Epithelial cell of proximal tubule (primary cell): ENCODE measurements at places on chromosomes 2 and 18.

DNA sequence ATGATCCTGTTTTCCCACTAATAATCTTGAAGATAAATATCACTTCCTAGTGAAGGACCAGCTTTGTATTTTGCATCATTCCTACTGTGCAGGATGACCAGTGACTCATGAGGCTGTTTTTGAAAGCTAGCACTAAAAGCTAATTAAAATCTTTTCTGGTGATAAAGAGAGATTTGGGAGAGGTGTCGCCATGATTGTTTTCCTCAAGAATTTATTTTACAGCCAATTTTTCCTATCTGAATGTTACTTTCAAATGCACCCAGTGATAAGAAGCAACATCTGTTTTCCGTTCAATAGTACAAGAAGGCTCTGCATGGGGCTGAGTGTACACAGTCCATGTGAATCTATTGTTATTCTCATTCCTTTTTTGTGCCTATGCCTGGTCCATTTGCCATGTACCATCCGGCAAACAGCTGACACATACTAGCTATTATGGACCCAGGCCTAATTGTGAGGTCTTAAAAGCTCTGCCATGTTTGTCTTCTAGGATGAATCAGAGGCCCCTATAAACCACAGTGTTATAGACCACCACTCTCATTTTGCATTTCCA lies 28.4 kb downstream of the MEIS1 start:
- no peak for DNase-seq

GRCh38 chr2:191738667-191739066 lies 60.7 kb downstream of the NABP1 start:
- DNase-seq = no peak

DNA sequence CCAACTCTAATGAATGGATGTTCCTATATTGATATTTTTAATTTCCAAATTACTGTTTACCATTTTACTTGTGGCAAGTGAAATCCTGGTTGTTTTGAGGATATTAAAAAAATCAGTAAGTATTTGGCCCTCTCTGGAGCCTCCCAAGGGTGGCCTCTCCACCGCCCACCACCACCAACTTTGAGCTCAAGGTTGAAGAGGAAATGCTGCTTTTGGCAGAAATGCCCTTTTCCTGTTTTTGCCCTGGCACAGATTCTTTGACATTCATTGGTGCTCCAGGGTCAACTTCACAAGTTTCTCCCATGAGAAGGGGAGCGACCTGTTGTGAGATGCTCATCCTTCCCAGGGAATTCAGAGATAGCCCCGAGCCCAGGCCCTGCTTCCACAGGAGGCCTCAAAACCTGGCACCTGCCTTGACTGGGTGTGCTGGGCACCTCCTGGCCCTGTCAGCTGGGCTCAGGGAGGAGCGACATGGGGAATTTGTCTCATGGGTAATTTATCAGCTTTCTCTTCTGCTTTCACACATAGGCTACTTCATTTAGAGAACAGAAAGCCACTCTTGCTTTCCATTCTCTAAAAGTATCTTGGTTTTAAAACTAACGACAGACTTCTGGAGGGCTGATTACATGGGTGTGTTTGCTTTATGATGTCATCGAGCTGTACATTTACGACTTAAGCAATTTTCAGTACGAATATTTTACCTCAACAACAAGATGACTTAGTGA lies 6.9 kb downstream of the CD8A start:
- no peak for DNase-seq

DNA sequence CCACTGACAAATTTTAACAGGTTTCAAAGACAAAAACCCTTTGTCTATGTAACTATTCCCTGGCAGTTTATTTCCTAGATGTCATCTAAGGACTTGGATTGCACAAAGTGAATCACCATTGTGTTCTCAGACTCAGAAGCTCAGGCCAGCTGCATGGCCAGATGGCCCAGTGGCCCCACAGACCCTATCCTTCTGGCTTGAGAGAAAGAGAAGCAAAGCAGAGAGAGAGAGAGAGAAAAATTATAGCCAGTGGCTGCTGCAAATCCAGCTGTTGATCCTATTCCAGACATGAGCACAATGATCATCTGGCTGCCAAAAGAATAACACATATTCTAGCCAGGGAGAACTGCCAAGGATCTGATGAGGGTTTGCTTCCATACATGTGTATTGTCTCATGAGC lies 25.8 kb downstream of the CTLA4 start:
- DNase-seq = no peak

DNA sequence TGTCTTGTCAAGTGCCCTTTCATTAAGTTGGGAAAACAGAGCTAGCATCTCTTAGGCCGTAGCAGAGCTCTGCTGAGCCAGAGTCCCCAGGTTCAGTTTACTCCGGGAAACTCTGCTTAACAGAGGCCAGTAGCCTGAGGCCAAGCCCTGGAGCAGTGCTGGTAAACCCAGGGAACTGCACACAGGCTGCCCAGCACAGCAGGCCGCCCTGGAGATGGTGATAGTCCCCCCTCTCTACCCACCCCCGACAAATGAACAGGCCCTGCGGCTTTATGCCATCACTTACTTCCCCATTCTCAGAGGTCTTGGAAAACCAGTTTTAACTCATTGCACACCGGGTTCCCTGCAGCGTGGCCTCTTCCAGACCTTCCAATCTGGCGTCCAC lies 3.5 kb downstream of the CNNM4 start:
- no peak for DNase-seq

DNA sequence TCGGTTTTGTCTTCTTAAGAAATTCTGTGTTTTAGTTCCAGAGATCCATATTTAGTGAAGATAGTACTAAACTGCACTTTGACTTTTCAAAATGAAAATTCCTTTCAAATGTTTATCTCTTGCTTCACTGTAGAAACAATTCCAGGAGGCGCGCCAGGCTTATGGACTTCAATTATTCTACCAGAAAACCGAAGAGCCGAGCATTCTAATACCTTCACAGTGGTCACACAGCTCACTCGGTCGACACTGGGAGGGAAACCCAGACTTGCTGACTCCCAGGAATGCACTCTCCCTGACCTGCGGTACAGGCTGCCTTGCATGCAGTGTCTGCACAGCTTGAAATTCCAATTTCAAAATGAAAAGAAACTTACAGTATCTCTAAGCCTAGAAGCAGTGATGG lies 119.9 kb upstream of the PIEZO2 start:
- no peak for DNase-seq

DNA sequence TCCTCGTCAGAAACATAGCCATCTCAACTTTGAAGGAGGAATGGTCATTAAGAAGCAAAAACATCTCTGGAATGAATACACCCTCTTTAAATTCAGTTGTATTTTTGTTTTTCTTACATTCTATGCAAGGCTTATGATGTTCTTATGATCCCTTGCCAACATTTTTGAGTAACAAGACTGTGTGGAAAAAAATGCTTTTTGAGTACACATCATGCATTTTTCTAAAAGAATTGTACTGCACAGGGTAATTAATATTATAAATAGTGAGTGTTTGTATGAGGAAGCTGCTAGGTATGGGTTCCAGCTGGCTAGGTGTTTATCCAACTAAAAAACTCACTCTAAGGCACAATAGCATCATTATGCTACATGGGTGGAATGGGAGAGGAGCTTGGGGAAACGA lies 59.0 kb upstream of the SPATS2L start:
- DNase-seq = no peak

DNA sequence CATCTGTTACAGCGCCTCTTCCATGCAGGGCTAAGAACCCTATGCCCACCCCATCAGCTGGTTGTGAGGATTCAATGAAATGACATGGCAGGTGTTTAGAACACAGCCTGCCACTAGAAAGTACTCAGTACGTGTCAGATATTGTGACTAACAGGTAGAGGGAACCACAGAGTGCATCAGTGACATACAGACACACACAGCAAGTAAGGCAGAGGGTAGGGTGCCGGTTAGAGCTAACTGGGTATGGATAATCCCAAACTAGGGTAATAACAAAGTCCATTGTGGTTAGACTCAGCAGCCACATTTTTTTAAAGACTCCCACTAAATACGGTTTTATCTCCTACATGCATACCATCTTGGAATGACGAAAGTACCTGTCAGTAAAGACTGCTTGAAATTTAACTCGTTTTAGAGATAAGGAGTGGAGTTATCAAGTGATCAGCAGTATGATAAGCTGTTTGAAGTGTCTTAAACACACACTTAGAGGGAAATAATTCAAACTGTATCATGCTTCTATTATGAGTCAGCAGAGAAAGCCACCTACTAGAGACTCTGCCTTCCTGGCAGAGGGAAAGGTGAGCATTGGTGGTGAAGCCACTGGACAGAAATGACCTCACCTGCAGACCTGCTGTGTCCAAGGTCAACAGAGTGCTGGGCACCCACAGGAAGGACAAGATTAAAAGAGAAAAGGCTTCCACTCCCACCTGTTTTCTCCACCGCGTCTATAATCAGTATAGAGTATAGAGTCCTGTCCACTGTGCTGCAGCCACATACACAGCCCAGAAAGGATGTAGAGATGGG lies 20.6 kb downstream of the MPPE1 start:
- DNase-seq = no peak

- DNase-seq = no peak
These were observed 129.6 kb downstream of the CERS6 start for GRCh38 chr2:168585700-168586099.

DNA sequence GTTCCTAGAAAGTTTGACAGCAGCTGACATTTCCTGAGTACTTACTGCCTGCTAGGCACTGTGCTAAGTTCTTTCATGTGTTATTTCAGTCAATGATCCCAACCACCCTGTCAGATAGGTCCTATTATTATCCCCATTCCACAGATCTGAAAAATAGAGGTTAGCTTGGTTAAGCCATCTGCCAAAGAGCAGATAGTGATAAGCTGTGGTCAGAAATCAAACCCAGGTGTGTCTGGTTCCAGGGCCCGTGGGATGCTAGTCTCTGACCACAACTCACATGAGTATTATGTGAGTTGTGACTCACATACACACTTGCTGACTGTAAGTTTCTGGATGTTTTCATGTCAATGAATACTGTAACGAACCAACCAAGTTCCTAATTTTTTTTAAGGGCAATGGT lies 132.0 kb upstream of the APCDD1 start:
- DNase-seq = no peak

DNA sequence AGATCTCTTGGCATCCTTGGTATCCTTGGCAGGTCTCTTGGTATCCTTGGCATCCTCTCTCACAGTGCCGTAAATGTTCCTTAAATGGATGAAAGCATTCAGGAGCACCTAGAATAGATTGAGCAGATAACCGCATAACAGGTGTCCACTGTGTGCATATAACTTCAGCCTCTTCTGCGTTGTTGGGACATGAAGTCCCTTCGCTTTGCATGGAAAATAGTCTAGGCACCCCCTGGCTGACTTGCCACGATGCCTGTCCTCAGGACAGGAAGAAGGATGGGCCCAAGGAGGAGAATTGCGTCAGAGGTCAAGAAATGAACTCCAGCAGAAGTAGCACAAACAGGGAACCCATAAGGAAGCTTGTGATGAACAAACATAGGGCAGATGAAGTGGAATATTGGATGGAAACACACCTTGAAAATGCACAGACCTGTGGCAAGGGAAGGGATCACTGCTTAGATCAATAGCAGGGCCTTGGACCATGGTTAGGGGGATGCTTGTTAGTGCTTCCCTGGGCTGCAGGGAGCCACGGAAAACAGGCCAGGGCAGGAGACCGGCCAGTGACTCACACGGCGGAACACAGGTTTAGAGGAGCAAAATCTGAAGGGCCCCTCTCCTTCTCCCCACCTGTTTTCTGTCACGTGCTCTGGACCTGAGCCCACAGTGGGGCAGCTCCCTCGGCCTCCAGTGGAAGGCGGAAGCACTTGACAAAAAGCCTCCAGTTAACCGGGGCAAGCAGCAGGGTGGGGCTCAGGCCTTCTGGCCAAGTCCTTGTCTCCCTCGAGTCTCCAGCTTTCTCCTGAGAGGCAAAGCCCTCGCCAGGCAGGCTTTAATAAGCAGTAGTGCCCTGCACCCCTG lies 99.2 kb upstream of the ASAP2 start:
- no peak for DNase-seq

GRCh38 chr2:9812945-9813311 lies 30.3 kb upstream of the TAF1B start:
- no peak for DNase-seq

- no peak for DNase-seq
These were observed 184.1 kb downstream of the MREG start for GRCh38 chr2:215829261-215829660.

- DNase-seq = no peak
These were observed 47.1 kb downstream of the EFR3B start for GRCh38 chr2:25088817-25089516.

GRCh38 chr2:174339561-174340399 lies 5.0 kb downstream of the SP9 start:
- no peak for DNase-seq

GRCh38 chr2:88114889-88115288 lies 13.0 kb downstream of the FABP1 start:
- no peak for DNase-seq

DNA sequence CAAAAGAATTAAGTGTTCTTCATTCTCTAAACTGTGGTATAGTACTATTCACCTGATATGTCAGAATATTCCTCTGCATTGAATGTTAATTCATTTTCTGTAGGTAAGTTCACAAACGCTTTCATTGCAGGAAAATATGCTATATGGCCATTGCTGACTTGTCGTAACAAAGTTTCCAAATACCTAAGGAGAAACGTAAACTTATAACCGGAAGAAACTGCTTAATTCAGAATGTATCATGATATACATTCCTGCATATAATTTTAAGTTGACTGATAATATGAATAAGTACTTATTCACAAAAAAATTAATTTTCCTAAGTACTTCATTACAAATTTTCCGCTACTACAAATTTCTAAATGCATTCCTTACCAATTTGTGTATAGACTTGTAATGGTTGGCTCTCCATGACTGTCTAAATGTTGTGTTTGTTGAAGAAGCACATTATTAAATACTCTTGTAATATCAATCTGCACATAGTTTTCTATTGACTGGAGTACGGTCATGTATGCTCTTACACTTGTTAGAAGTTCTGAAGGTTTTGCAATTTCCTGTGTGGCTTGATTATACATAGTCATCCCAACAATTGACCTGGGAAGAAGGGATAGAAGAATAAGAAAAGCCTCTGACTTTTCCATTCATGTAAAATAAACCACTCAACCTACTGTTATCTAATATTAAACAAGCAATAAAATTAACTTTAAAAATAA lies 85.4 kb downstream of the NCKAP1 start:
- no peak for DNase-seq

- DNase-seq = no peak
These were observed 42.0 kb downstream of the NDUFA10 start for GRCh38 chr2:239983004-239983778.

GRCh38 chr2:10327896-10328669 lies 25.4 kb downstream of the HPCAL1 start:
- DNase-seq = no peak

DNA sequence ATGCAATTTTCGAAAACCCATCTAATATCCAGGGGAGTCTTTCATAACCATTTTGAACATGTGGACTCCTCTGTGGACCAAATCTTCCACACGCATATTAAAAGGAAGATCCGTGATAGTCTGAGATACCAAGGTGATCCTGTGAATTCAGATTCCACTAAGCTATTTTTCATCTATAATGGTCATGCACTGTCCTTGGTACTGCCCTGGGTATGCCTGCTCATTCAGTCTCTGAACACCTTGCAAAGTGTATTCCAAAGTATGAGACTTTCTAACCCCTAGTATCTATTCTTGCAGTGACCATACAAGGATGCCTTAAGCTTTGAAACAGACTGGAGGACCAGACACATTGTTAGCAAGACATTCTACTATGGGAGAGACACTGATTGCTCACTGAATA lies 217.6 kb upstream of the CCDC150 start:
- DNase-seq = no peak

- DNase-seq = peak; percentile 83
These were observed 17.9 kb upstream of the SFXN5 start for GRCh38 chr2:73089270-73090030.
